ENCODE measurements at places on chromosomes 4 and X.

DNA sequence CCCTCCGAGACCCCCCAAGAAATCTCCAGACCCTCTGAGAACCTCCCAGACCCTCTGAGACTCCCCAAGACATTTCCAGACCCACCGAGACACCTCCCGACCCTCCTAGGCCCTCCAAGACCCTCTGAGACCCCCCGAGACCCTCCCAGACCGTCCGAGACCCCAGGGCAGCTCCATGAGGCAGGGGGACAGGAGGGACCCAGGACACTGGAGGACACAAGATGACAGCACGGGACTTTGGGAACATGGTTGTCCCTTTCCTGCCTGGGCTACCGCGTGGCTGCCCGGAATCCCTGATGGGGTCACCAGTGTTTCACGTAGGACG is 10.3 kb downstream of the CTBP1 start:
- no peak for DNase-seq

DNA sequence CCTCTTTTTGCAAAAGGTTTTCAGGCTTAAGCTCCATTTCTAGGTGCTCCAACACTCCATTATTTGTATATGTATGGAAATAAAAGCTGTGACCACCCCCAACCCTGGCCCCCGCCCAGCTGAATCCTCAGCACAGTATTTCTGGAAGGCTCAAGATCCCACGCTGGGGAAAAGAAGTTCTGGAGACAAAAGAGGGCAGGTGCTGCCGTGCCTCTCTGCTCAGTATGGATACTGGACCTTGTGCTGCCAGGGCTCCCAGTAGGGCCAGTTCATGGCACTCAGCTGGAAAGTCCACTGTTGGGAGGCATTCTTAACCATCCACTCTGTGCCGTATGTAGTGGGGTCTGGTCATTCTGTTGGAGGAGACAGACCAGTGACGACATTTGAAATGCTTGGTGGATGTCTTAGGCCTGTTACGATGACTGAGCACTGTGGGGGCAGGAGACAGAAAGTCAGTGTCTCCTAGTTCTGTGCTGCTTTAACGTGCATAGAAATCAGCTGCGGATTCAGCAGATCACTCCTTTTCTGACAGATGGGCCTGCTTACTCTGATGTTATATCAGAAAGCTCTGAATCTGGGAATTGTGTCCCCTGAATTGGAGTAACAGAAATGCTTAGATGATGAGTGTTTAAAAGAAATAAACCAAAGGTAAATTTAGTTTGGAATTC is 48.4 kb upstream of the MSANTD1 start:
- DNase-seq, result no peak

DNA sequence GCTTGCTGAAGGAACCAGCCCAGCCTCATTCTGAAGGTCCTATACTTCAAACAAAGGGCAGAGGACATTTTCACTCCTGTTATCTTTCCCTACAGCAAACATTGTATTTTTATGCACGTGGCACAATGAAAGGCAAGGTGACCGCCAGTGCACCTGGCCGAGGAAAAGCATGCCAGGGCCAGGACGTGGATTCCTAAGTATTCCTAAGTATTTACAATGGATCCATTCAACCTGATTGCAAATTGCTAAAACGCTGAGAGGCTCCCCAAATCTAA is 127.9 kb upstream of the FTHL17 start:
- DNase-seq, result no peak

GRCh38 chr4:153788413-153789276 is at the start of gene SFRP2:
TSS of gene SFRP2 (minus strand) at chr4:153789083. CDS start at chr4:153788835, 248 bp downstream.
- DNase-seq, result no peak

All from activated CD8-positive, alpha-beta memory T cell treated with anti-CD3 and anti-CD28 coated beads for 4 hours (primary cell).